ENCODE measurements at places on chromosomes 7 and 10.

DNA sequence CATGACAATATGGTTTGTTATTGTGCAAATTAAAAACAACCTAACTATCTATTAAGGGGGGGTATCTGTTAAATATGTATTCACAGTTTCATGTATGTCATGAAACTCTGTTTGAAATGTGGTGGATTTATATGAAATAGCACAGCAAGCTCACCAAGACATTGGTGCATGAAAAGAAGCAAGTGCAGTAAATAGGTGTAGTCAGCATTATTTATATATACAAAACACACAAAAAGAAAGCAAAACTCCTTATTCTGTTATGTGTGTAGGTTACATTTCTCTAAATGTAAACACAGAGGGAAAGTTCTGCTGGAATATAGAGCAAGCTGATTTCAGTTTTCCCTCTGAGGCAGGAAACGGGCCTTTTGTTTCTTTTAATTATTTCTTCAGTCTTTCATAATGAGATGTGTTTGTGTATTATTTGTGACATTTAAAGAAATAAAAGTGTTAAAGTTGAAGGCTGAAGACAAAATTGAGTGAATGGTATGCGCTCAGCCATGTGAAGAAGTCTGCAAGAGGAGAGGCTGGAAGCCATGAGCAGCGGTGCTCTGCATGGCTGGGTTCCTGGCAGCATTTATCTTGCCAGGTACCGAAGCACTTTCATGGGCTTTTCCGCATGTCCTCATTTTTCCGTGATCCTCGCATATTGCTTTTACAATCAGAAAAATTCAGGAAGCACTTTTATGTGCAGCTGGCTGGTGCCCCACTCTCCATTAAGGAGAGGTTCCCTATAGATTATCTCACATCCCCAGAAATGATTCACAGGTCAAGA lies 38.5 kb downstream of the GRID1 start:
- DNase-seq, result no peak

DNA sequence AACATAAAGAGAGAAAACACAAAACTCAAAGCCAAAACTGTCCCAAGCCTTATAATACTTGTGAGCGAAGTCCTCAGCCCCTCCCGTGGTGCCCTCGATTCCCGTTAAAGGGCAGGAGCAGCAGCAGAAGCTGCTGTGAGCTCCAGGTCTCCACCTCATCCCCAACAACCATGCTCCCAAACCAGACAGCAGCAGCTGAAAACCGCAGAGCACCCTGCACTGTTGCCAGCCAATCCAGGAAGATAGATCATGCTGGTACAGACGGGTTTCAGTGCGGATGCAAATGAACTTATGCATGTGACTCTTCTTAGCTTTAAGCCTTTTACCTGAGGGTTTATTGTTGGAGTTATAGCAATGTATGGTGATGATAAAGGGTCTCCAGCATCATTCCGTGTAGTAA lies 97.9 kb downstream of the DNAJB6 start:
- DNase-seq, result no peak

- DNase-seq, result no peak
Measured at GRCh38 chr10:1461016-1461415, 276.3 kb downstream of the ADARB2 start.

DNA sequence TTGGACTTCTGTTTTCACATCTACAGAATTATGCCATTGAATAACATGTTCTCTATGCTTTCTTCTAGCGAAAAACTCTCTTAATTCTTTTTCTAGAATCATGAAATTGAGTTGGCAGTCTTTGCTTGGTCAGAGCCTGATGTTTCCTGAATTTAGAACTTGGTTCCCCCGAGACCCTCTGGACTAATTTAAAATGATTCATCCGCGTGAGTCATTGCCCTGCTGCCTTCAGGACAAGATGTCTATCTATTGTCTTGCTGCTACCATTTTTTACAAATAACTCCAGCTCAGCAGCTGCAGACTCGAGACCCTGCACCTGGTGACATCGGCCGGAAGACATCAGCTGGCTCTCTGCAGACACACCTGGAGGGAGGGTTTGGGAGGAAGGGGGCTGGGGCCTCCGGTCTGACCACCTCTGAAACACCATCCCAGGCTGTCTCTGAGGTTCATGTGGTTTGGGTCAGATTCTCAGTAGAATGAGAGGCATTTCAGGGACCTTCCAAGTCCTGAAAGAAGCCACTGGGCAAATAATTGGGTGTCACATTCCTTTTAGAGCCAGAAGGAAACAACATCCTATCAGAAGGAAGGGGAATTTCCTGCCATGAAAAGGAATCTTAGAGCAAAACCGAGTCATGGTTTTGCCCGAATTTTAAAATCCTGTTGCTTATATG lies 20.9 kb upstream of the KLF6 start:
- DNase-seq, result no peak

DNA sequence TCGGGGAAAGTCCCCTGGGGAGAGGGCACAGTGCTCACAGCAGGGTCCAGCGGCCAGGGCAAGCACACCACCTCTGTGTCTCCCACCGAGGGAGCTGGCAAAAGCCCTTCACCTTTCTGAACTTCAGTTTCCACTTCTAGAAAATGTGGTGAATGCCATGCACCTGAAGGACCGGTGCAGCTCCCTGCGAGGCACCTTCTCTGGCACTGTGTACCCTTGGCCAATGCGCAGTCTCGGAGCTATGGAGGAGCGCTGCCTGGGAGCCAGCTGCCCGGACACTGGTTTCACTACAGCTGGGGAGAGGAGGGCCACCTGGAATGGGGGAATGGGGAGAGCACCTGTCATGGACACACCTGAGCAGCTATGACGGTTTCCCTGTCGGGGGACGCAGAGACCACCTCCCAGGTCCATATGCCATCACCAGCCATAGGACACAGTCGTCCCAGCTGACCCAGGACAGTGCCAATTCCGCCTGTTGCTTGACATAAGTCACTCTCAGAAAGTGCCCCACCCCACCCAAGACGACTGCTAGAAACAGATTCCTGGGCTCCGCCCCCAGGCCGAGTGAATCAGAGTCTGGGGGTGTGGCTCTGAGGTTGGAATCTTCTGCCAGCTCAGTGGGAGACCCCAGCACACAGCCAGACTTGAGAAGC lies 16.8 kb downstream of the RASGEF1A start:
- DNase-seq, result no peak

GRCh38 chr7:42406358-42406757 lies 169.3 kb upstream of the GLI3 start:
- DNase-seq, result no peak

Measured in stimulated activated CD4-positive, alpha-beta T cell treated with anti-CD3 and anti-CD28 coated beads, Interleukin-1b, Interleukin-23, amount 100 ng/mL, for 24 hours (primary cell).